NCI-H2107 (cell line): ENCODE measurements at places on chromosomes 3 and 15.

DNA sequence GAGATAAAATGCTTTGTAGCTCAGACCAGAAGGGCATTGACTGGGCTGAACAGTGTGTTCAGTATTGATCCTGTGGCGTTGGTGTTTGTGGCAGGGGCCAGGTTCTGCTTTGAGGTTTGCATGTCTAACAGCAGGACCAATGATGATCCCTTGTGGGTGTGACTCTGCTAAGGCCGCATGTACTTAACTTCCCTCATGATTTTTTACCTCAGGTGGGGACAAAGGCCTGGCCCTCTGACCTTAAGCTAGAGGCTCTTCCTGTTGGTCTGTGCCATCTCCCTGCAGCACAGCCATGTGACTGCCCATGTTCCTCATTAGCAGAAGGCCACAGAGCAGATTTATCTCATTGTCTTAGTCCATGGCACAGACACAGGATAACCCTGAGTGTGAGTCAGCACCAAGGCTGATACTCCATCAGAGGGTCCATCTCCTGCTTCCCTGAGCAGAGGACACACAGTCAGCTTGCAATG, 34.3 kb upstream of the BSN start:
- DNase-seq, result no peak

- DNase-seq, result no peak
These were observed 9.0 kb downstream of the PIK3R4 start for GRCh38 chr3:130737622-130738021.

DNA sequence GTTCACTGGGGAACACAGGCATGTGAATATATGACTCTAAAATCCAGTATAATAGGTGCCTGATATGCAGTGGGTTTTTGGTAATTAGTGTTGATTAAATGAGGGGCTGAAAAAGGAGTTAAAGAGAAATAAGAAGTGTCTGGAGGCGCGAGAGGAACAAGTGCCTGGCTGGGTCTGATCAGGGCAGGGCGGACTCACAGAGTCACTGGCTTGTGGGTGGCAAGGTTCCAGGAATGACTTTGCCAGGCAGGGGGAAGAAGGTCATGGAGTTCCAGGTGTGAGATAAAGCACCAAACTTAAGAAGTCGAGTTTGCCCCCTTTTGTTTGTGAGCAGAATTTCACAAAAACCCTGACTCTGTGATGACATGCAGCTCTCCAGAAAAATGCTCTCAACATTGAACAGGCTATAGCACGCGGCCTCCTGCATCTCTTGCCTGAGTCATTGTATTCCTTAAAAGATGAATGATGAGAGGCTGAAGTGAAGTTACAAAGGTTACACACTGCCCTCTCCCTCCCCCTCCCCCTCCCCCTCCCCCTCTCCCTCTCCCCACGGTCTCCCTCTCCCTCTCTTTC, 63.0 kb upstream of the LMCD1 start:
- DNase-seq, result no peak

- DNase-seq, result no peak
These were observed 2.6 kb upstream of the PLA2G4B start for GRCh38 chr15:41836073-41836472.

DNA sequence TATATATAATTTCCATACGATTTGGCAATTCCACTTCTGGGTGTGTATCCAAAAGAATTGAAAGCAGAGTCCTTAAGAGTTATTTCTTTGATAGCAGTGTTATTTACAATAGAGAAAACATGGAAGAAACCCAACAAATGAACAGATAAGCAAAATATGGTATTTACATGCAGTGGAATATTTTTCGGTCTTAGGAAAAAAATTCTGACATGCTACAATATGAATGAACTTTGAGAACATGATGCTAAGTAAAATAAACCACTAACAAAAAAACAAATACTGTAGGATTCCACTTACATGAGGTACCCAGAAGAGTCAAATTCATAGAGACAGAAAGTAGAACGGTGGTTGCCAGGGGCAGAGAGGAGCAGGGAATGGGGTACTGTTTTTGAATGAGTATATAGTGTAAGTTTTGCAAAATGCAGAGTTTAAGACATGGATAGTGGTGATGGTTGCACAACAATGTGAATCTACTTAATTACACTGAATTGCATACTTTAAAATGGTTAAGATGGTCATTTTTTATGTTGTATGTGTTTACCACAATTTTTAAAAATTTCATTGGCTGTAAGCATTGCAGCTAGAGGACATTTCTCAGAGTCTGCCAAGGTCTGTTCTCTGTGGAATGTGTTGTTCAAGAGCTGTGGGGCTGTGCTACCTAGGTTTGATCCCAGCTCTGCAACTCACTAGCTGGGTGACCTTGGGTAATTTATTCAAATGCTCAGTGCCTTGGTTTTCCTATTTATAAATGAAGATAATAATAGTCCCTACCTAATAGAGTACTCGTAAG, 122.1 kb downstream of the MEX3B start:
- no peak for DNase-seq

GRCh38 chr15:63860155-63860554, 26.4 kb upstream of the HERC1 start:
- DNase-seq, result peak; percentile 0

DNA sequence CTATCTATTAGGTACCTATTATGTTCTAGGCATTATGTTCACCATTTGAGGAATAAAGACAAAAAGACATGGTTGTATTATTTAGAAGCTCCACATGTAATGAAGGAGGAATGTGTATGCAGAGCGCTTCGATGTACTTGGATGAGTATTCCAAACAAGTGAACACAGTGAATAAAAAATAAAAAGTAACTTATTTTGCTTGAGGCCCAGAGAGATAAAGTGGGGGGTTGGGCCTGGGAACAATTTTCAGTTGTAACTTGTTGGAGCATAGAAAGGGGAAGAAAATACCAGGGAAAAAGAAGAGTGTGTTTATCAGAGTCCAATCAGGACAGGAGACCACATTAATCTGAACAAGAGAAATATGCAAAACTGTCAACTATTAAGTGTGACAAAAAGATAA, 445.7 kb upstream of the BCHE start:
- no peak for DNase-seq
